ENCODE measurements at places on chromosomes 3 and 15.
A peak's percentile ranks its signal among the peaks of the same experiment; 100 is the strongest.

- H3K27ac ChIP-seq = no peak overlapping the region
- H3K4me3 ChIP-seq = no peak overlapping the region
- no peaks in the 10 kb centered on the region for H3K4me1 ChIP-seq
- no peaks in the 10 kb centered on the region for H3K27me3 ChIP-seq
- H3K36me3 ChIP-seq = peaks cover 42% of the 10 kb centered on the region
- DNase-seq = no peak
Measured at GRCh38 chr15:60496853-60497252, 17.9 kb upstream of the ICE2 start.

GRCh38 chr15:64686130-64686735, 89.2 kb downstream of the RBPMS2 start:
- H3K27me3 ChIP-seq = no peaks in the 10 kb centered on the region
- H3K27ac ChIP-seq = no peak overlapping the region
- H3K4me1 ChIP-seq = no peaks in the 10 kb centered on the region
- peaks cover 47% of the 10 kb centered on the region for H3K36me3 ChIP-seq
- H3K4me3 ChIP-seq = no peak overlapping the region

GRCh38 chr3:170007031-170007663, 30.6 kb upstream of the GPR160 start:
- H3K4me1 ChIP-seq = no peaks in the 10 kb centered on the region
- no peak for DNase-seq
- no peak overlapping the region for H3K4me3 ChIP-seq
- no peaks in the 10 kb centered on the region for H3K36me3 ChIP-seq
- H3K27me3 ChIP-seq = no peaks in the 10 kb centered on the region

- peaks cover 54% of the 10 kb centered on the region for H3K36me3 ChIP-seq
- H3K27ac ChIP-seq = no peak overlapping the region
- H3K4me3 ChIP-seq = no peak overlapping the region
- H3K27me3 ChIP-seq = no peaks in the 10 kb centered on the region
Measured at GRCh38 chr15:30941520-30941919, 37.8 kb downstream of the FAN1 start.

DNA sequence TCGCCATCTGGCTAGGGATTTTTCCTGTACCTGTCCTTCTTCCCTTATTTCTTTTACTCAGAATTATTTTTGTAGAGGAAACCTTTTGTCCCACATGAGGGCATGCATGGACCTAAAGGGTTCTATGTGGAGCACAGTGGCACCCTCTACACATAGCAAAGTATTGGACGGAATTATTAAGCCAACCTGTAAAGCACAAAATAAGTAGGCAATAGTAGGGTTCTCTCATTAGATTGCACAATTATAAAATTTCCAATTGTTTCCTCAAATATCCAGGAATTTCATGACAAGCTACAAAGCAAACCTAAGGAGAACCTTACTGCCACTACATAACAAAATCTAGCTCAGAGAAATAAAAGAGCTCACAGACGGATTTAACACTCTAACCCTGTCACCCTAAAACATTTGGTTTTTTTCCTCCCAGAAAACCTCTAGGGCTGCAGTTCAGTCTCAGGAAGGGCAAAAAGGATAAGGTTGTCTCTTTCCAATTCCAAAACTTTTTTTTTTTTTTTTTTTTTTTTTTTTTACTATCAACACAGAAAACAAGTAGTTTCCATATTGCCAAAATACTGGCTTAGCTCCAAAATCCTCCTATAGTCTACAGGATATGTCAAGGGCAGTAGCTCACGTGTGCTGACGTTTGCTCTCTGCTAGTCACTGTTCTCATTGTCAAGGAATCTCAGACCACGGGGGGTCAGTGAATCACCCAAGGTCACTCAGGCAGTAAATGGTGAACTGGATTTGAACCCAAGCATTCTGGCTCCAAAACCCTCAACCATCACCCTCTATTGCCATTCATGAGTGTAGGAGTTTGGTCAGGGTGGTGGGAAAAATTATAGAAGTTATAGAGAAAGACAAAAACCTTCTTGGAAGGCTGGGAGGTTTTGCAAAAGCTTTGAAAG, 52.3 kb downstream of the NCEH1 start:
- H3K36me3 ChIP-seq = no peaks in the 10 kb centered on the region
- H3K4me3 ChIP-seq = no peak overlapping the region
- H3K4me1 ChIP-seq = no peaks in the 10 kb centered on the region
- DNase-seq = peak; percentile 25
- no peak overlapping the region for H3K27ac ChIP-seq
